Daoy (cell line): ENCODE measurements at places on chromosomes 3 and 15. TPM values are rescaled to one million over a fixed set of nuclear protein-coding genes. Genes with fewer than 3 reads are reported as not detected.

DNA sequence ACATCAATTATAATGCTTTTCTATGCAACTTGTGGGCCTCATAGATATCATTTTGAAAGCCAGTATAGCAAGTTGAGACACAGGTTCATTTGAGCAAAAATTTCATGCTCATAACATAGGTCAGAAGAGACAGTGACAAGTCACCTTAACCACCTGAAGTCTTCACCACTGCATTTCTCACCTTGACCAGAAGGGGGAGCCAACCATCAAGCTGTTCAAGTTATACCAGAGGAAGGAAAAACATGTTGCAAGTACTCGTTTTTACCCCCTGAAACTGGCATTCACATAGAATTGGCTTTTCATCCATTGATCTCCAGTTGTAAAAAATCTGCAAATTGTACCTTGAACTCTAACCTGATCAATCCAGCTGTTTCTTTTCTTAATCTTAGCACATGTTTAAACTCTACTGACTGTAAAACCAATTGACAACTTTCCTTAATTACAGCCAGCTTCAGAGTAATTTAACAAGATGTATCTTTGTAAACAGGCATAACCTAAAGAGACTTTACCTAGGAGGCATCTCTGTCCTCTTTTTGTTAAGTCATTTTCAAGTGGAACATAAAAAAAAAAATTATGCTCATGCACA lies 1.4 kb downstream of the LMOD3 start:
- DNase-seq, result peak; percentile 68

- DNase-seq, result peak; percentile 79
These were observed 365.3 kb upstream of the KCNMB2 start for GRCh38 chr3:178170698-178171535.

DNA sequence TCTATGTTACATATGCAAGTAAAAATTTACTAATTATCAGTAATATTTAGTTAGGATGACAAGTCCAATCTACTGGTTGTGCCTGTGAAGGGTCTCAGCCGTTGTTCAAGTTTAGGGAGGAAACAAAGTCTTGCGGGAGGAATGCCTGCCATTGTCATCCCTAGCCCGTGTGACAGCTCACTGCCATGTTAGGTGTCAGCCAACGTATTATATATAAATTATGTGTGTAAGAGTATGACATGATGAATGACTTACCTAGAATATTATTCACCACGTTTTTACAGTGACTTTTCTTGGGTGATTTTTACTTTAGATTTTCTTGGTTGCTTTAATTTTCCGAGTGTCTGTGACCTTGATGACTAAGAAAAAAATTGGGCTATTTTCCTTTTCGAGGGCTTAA lies 614.4 kb upstream of the MDFIC2 start:
- no peak for DNase-seq

DNA sequence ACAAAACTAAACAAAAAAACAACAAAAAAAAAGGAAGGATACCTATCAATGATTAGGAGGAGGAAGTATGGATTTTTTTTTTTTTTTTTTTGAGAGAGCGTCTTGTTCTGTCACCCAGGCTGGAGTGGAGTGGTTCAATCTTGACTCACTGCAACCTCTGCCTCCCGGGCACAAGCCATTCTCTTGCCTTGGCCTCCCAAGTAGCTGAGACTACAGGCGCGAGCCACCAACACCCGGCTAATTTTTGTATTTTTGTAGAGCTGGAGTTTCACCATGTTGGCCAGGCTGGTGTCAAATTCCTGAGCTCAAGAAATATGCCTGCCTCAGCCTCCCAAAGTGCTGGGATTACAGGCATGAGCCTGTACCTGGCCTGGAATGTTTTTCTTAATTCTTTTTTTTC lies 195.8 kb downstream of the CBLB start:
- DNase-seq, result no peak

- DNase-seq, result no peak
These were observed 132.2 kb downstream of the KLF13 start for GRCh38 chr15:31458596-31459399.

GRCh38 chr3:14630404-14631100 lies 21.0 kb upstream of the CCDC174 start:
- DNase-seq, result no peak

The TUBGCP4 gene
- total RNA-seq, result 12.7 and 13.2 TPM in 2 replicates

The ADPGK gene
- 52.6 and 73.3 TPM in 2 replicates for total RNA-seq

The PROK2 gene
- total RNA-seq, result 1.0 and 1.9 TPM in 2 replicates

The SLC38A3 gene
- total RNA-seq, result not detected in 2 replicates

The MYEF2 gene
- 10.9 and 13.5 TPM in 2 replicates for total RNA-seq

The ADAMTS7 gene
- 1.1 and 1.8 TPM in 2 replicates for total RNA-seq

The ISL2 gene
- total RNA-seq, result 3.2 and 5.0 TPM in 2 replicates
